ENCODE measurements at places on chromosomes 3 and 15. TPM values are rescaled to one million over a fixed set of nuclear protein-coding genes. Genes with fewer than 3 reads are reported as not detected.

Gene SKIC8
- total RNA-seq, result 83.0 TPM

Gene SPINK8
- not detected for total RNA-seq

Gene AGBL1
- not detected for total RNA-seq

Gene IGSF11
- total RNA-seq, result 0.14 TPM

Gene UBAP1L
- 0.71 TPM for total RNA-seq

Gene EHHADH
- total RNA-seq, result 3.4 TPM

Gene TMEM45A
- total RNA-seq, result 104 TPM

Gene TMEM212
- total RNA-seq, result not detected

Gene BCHE
- total RNA-seq, result 0.28 TPM

Gene GOLGA8M
- total RNA-seq, result 0.92 TPM

Gene MRAS
- 37.0 TPM for total RNA-seq

Gene TPRG1
- total RNA-seq, result 0.43 TPM

Gene BFSP2
- not detected for total RNA-seq

Gene CPLX3
- not detected for total RNA-seq

Gene TMCO5A
- not detected for total RNA-seq

Gene OR5K2
- not detected for total RNA-seq

Gene SNX33
- total RNA-seq, result 13.5 TPM

Gene LSG1
- total RNA-seq, result 36.1 TPM

Gene ERICH6
- not detected for total RNA-seq

Gene TYRO3
- total RNA-seq, result 4.3 TPM

Gene ITIH4
- total RNA-seq, result 1.6 TPM

Gene CAMK2N2
- 0.14 TPM for total RNA-seq

Gene FBXW12
- not detected for total RNA-seq

Data from smooth muscle cell of bladder (primary cell).